ENCODE measurements at places on chromosomes 5 and 9.
A peak's percentile ranks its signal among the peaks of the same experiment; 100 is the strongest.

- no peak for DNase-seq
These were observed 1.1 kb upstream of the DNAJC21 start for GRCh38 chr5:34928267-34928666.

DNA sequence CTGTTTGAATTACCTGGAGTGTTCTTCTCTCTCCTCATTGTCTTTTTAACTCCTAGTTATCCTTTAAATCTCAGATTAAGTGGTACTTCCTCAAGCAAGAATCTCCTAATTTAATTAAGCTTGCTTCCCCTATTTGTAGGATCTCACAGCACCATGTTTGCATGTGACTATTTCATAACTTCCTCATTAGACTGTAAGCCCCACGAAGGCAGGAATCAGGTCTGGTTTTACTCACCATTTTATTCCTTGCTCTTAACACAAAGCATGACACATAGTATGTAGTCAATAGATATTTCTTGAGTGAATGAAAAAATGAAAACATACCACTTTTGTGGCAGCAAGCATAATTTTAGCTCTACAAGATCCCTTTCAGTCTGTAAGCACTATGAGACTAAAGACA is 1.3 kb upstream of the ERMP1 start:
- DNase-seq = no peak

GRCh38 chr9:125525921-125526631 is 180.9 kb downstream of the MAPKAP1 start:
- DNase-seq = peak; percentile 61

- no peak for DNase-seq
These were observed 16.2 kb downstream of the GPX3 start for GRCh38 chr5:151036556-151036955.

GRCh38 chr5:123802298-123802951 is 290.4 kb downstream of the CSNK1G3 start:
- DNase-seq = no peak

GRCh38 chr5:9168791-9169556 is 376.9 kb downstream of the SEMA5A start:
- DNase-seq = no peak

DNA sequence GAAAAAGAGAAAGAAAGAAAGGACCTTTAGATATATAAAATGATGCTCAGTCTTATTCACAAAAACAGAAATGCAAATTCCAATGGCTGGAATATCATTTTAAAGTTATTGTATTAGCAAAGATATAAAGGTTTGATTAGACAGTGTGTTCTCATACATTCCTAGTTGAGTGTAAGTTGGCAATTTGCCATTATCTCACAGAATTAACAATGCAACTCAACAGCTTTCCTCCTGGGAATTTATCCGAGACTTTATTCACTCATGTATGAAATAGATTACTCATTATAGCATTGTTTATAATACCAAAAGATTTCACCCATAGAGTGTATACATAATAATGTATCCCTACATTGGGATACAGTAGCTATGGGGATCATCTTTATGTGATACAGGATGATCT is 27.1 kb upstream of the MLLT3 start:
- no peak for DNase-seq

DNA sequence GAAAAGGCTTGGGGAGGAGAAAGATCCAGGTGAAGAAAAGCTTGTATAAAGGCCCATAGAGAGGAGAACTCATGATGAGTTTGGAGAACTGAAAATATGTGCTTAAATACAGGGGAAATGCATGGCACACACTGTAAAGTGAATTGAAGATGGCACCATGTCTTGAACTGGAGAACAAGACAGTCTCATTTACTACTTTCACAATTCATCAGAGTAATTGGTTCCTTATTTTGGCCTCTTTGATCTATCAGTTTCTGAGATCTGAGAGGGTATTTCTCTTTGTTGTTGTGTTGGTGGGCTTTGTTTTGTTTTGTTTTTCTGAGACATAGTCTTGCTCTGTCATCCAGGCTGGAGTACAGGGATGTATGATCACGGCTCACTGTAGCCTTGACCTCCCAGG is 98.2 kb downstream of the CEMIP2 start:
- DNase-seq = no peak

DNA sequence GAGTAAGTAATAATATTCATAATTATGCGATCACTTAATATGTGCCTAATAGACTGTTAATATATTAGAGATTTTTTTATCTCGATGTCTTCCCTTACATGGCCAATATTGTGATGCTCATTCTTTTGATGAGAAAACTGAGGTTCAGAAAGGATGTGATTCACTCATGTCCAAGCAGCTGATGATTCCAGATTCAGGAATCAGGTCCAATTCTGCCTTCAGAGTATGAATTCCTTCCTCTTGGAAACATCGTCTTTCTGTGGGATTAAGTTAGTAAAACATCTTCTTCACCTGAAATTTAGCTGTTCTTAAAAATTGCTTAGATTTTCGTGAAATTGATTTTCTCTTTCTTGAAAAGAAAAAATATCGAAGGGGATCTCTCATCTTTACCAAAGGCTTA is 242.5 kb upstream of the RFX3 start:
- DNase-seq = no peak

- no peak for DNase-seq
These were observed 30.8 kb upstream of the PANK3 start for GRCh38 chr5:168609806-168610482.

GRCh38 chr5:180093651-180094382 is 22.3 kb upstream of the RNF130 start:
- DNase-seq = no peak

DNA sequence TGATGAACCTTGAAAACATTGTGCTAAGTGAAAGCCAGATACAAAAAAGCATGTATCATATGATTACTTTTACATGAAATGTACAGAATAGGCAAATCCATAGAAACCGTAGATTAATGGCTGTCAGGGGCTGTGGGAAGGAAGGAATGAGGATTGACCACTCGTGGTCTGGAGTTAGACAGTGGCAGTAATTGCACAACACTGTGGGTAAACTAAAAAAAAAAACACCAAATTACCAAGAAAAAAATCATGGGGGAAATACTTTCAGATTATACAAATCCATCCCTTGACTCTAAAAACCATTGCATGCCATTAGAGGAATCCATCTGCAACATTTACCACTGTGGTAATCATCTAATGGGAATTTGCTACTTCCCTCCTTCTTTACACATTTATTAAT is 140.0 kb downstream of the SIL1 start:
- DNase-seq = no peak

GRCh38 chr5:90248640-90249039 is 160.9 kb downstream of the CETN3 start:
- no peak for DNase-seq

DNA sequence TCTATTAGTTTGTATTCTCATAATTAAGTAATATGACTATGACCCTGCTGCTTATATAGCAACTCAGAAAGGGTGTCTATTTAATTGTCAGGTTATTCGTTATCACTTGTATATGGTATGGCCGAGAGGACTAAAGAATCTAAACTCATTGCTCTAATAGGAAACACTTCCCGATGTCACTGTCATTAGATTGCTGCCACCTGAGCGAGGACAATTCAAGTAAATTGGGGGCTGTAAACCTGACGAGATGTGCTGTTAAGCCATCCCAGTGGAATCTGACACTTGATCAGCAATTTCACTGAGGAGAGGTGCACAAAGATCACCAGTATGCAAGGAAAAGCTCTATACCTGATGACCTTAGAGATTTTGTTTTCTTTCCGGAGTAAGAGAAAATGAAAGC is 1319.3 kb downstream of the MAT2B start:
- DNase-seq = no peak

GRCh38 chr5:143064676-143065075 is 294.5 kb downstream of the ARHGAP26 start:
- no peak for DNase-seq

- DNase-seq = no peak
These were observed 1.0 kb upstream of the HCN1 start for GRCh38 chr5:45697201-45697600.

DNA sequence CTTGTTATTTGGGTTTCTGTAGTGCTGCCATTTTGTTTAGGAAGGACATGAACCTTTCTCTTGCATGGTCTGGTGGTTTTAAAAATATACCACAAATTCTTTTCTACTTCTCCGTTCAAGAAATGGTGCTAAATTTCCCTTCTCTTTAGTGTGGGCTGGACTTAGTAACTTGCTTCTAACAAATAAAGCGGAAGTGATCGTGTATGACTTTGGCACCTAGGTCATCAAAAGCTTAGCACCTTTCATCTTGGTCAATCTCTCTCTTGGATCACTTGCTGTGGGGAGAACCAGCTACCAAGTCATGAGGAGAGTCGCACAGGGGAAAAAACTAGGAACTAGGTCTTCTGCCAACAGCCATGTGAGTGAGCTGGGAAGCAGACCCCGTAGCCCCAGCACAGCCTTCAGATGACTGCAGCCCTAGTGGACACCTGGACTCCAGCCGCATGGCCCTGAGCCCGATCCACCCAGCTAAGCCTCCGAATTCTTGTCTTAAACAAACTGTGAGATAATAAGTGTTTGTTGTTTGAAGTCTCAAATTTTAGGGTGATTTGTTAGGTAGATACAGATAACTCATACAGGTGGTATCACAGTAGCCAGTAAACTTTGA is 87.7 kb upstream of the CKMT2 start:
- no peak for DNase-seq

DNA sequence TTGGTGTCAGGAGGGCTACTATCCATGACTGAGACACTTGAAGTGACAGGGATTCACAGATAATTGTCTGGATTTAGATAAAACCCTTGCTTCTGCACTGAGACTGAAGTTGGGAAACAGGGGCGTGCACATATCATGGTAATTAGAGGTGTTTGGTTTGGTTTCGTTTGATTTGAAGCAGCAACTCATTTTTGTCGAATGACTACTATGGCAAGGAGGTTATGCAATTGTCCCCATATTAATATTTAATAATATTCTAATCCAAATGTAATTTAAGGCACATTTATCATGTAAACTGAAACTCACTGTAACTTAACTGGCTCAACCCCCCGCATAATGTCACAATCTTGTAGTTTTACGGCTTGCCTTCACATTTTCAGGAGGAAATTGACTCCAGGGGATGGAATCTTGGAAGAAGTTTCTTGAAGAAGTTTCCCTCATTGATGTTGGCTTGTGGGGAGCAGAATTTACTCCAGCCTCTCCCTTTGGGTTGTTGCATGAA is 12.5 kb downstream of the ZNF366 start:
- DNase-seq = no peak

DNA sequence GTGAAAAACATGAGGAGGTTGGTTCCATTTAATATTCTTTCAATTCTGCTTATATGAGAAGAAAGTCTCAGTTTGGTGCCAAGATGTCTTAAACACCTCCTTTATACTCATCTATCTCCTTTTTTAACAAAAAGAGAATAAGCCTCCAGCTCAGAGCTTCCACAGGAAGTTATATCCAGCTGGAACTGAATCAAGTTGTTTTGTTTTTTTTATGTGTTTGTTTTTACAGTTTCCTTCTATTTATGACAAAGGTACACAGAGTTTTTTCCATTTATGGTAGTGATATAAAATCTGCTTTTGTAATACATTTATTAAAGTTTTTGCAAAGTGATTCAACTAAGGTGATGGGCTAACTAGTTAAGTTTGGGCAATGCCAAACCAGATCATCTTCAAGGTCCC is 10.4 kb downstream of the SPARC start:
- DNase-seq = no peak

DNA sequence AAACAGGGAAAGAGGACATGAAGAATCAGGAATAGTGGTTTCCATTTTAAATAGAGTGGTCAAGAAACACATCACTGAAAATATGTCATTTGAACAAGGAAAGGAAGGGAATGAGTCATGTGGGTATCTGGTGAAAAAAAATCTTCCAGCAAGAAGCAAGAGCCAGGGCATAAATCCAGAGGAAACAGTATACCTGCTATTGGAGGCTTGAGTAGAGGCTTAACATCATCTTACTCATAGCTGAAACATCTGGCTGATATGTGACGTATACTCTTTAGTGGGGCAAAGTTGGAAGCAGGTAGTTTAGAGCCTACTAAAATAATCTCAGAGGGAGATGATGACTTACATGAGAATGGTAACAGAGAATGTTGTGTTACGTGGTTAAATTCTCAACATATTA is 517.2 kb downstream of the CAAP1 start:
- no peak for DNase-seq

GRCh38 chr5:131265311-131265803 is 1.5 kb downstream of the CDC42SE2 start:
- DNase-seq = no peak

GRCh38 chr9:107039542-107039941 is 176.6 kb downstream of the ZNF462 start:
- no peak for DNase-seq

- DNase-seq = no peak
These were observed 262.7 kb downstream of the DEPDC1B start for GRCh38 chr5:60437308-60437707.

GRCh38 chr5:4185127-4185526 is 589.5 kb downstream of the IRX1 start:
- DNase-seq = no peak

- DNase-seq = no peak
These were observed 197.1 kb upstream of the HCN1 start for GRCh38 chr5:45893309-45893708.

DNA sequence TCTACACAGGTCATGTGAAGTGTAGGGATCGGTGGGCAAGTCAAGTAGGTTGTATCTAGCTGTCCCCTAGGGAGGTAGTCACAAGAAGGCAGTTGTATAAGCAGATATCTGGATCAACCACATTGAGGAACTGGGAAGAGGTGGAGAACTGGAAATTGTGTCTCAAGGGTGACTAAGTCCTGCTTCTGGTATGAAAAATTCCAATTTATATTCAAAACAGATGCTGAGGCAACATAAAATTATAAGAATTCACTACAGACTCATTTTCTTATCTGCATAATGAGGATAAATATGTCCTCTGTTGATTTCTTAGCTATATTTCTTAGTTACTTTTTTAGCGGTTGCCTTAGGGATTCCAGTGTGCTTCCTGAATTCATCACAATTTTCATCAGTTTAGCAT is 46.8 kb downstream of the GALNT12 start:
- peak; percentile 75 for DNase-seq
